ENCODE measurements at places on chromosomes 2 and 18. TPM values are rescaled to one million over a fixed set of nuclear protein-coding genes. Genes with fewer than 3 reads are reported as not detected.

The CELF4 gene
- not detected for total RNA-seq

DNA sequence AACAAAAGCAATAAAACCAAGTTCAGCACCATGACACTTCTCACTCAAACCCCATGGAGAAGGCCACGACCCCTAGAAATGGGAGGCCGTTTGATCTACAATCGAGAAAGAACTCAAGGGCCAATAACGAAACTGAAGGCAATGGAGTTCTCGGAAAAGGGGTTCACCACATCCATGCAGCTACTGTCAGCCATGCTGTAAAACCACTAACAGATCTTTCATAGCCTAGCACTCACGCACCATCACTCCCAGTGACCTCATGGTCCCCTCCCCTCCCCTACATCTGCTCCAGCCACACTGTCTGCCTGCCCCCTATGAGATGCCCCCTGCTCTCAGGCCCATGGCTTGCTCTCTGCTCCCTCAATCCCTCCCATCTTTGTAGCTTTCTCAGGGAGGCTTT lies 135.3 kb downstream of the TMEM163 start:
- no peak for DNase-seq

DNA sequence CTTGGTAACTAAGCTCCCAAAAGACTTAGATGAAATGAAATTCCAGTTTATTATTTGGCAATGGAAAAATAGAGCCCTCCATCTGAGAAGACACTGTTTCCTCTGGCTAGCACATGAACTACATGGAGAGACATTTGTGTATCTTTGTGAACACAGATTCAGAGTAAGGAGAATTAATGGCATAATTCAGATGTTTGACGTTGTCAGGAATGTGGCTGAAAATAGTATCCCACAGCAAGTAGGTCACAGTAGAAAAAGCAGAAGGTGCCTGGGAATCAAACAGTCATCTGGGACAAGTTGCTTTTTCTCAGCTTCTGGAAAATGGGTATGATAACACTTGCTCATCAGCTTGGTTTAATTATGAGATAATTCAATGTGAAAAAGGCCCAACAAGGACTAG lies 288.6 kb downstream of the PTPRM start:
- DNase-seq: no peak

The HJURP gene
- 83.2 TPM for total RNA-seq

- no peak for DNase-seq
Measured at GRCh38 chr18:50161597-50162205, 33.2 kb downstream of the MYO5B start.

DNA sequence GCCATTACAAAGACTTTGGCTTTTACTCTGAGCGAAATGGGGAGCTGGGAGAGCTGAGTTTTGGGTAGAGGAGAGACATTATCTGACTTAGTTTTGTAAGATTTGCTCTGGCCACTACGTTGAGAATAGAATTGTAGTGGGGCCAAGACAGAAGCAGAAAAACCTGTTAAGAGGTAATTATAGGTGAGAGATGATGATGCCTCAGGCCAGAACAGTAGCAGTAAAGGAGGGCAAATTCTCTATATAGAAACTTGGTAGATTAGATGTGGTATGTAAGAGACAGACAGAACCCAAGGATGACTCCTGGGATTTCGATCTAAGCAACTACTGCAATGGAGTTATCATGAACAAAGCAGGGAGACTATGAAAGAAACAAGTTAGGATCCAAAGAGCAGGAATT lies 17.4 kb upstream of the CREB1 start:
- DNase-seq: no peak

DNA sequence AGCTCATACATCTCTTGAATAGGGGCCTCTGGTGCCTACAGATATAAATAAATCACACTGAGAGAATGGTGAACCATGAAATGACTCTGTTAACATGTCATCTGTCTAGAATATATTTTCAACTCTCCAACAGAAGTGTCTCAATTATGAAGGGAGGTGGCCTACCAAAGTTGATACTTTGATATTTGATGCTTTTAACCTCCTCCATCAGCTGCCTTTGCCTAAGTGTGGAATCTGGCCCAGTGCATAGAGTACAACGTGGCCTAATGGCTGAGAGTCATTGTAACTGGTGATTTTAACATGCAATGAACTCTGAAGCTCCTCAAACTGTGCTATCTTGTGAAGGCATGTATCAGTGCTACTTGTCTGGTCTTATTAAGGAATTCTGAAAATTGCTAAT lies 93.4 kb downstream of the MYO3B start:
- DNase-seq: no peak

- DNase-seq: no peak
Measured at GRCh38 chr2:96811917-96812316, 4.2 kb upstream of the CNNM3 start.

DNA sequence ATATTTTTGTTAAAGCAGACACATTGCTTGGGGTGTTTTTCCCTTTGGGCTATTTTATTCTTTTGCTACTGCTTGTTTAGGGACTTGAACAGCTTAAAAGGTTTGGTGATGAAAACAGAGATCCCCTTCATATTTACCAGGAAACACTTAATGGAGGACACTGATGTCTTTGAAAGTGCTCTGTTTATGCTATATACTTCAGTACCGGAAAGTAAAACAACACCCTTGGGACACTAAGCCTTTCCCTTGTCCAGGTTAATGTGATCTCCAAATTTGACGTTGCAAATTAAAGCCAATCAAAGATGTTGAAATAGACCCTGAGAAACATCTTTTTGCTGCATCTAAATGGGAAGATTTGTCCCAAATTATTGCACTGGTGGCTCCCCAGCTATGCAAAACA lies 564.6 kb upstream of the PKDCC start:
- no peak for DNase-seq

DNA sequence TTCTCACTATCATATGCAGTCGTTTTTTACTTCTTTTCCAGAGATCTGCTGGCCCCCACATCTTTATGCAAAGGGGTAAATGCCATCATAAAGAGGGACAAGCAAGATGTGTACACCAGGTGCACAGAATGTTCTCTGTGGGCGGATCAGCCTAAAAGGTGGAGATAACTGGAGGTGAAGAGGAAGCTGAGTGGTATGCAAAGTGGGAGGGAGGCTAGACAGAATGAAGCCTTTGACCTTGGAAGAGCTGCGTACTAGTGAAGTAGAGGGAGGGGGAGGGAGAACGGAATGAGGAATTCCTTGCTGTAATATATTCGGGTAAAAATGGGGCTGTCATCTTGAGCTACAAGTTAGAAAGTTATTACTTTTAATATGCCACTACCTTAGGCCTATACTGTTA lies 287.5 kb upstream of the VRK2 start:
- no peak for DNase-seq

The INO80D gene
- 4.2 TPM for total RNA-seq

GRCh38 chr2:240965905-240966456 lies 32.4 kb upstream of the SNED1 start:
- no peak for DNase-seq

GRCh38 chr2:182870227-182870626 lies 3.8 kb upstream of the FRZB start:
- DNase-seq: no peak

The GCG gene
- total RNA-seq: not detected

GRCh38 chr18:48049757-48050156 lies 119.3 kb upstream of the SMAD2 start:
- no peak for DNase-seq

DNA sequence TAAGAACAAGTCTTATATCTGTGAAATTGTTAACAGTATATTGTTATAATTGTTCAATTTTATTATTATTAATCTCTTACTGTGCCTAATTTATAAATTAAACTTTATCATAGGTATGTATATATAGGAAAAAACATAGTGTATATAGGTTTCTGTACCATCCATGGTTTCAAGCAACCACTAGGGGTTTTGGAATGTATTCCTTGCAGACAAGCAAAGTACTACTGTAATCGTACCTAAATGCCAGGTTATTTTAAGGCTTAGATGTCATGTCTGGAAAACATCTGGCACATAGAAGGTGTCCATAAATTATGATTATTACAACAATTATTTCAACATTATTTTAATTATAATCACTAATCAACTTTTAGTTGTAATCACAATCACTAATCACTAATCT lies 8.4 kb downstream of the ITSN2 start:
- no peak for DNase-seq

- DNase-seq: no peak
Measured at GRCh38 chr2:151138507-151138906, 123.2 kb downstream of the RBM43 start.

Measured in A172 (cell line).